ENCODE measurements at places on chromosomes 7 and 10.
A peak's percentile ranks its signal among the peaks of the same experiment; 100 is the strongest.

DNA sequence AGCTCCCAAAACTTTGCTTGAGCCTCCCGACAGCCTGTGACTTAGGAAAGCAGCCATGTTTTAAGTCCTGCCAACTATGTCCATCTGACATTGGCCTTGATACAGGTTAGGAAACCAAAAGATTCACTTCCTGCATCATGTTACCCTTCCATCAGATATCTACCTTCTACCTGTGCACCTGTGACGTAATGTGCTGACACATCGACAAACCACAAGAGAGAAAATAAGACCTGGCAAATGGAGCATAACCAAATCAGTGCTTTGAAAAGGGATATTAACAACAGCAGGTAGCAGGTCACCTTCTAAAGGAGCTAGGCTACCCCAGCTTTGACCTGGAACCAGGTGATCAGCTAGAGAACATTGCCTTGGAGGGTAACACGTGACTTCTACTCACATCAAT lies 14.8 kb upstream of the PRR15 start:
- DNase-seq = no peak

GRCh38 chr7:114539575-114539974 lies 125.0 kb downstream of the FOXP2 start:
- peak; percentile 4 for DNase-seq

GRCh38 chr7:118615-119391 lies 73.6 kb upstream of the FAM20C start:
- no peak for DNase-seq

GRCh38 chr7:72335561-72336381 lies 76.4 kb downstream of the CALN1 start:
- DNase-seq = no peak

DNA sequence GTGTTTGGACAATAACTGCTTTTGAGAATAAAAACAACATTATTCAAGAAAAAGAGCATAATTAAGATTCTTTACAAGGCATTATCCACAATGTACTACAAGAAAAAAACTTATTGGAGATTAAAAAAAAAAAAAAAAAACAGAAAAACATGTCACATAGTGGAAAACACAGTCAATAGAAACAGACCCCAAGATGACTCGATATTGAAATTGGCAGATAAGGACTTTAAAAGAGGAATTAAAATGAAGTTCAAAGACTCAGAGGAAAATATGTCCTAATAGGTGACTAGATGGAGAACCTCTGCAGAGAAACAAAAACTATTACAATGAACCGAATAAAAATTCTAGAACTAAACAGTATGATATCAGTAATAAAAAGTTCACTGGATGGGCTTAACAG lies 248.9 kb downstream of the CALN1 start:
- DNase-seq = no peak

DNA sequence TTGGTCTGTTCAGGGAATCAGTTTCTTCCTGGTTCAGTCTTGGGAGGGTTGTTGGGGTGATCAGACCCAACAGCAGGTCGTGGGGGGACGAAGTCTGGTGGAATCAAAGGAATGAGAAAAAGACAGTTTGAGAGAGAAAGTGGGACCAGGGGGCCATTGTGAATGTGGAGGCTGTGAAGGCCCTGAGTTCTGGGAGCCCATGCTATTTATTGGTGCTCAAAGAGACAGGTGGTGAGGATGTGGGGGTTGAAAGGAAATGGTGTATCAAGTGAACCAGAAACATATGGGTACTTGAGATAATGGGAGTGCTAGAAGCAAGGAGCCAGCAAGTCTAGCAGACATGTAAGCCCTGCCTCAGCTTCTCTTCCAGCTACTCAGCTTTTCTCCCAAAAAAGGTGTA lies 84.1 kb downstream of the CCSER2 start:
- DNase-seq = no peak

DNA sequence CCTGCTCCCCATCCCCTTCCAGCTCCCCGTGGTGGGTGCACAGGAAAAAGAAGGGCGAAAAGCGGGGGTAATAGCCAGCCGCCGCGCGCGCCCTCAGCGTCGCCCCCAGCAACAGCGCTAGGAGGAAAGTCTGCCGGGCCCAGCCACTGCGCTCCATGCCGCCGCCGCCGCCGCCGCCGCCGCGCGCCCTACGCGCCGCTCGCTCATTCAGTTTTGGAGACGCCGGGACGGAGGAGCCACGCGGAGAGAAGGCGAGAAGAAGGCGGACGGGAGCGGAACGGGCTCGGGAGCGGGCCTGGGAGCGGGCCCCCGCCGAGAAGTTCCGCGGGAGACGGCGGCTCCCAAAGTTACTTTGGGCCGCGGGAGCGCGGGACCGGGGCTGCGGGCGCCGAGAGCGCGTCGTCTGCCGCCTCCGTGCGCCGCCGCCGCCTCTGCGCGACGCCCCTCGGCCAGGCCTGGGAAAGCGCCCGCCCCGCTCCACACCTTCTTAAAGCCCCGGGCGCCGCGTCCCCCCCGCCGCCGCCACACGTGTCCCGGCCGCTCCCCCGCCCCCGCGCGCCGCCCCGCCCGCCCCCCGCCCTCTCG lies at the start of gene RELN:
Gene RELN, minus strand, starts transcription at position 459 of the 585 bp plus-strand sequence. Its CDS starts 302 bp downstream, at position 157.
- DNase-seq = no peak

DNA sequence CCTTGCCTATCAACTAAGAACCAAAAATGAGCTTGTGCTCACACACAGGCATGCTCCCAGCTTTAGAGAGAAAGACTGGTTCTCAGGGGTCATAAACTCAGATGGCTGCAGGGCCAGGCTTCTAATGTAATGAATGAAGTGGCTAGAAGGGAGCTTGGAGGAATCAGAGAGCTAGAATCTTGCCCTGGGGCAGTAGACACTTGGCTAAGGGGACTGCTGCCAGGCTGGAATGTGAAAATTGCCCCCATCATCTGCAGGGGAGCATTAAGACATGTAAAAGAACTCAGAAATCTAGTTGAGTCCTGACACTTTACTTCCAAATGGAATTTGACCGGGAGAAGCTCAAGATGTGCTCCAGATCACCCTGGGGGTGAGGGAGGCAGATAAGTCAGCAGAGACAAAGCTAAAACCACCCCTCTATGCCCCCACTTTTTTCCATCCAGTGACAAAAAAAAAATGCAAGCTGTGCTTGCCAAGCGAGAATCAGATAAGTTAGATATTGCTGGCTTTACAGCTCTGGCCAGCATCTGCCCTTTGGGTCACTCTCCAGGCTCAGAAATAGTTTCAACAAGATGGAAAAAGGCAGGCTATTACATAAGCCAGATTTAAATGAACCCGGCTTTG lies 2.3 kb upstream of the SLC16A9 start:
- no peak for DNase-seq

DNA sequence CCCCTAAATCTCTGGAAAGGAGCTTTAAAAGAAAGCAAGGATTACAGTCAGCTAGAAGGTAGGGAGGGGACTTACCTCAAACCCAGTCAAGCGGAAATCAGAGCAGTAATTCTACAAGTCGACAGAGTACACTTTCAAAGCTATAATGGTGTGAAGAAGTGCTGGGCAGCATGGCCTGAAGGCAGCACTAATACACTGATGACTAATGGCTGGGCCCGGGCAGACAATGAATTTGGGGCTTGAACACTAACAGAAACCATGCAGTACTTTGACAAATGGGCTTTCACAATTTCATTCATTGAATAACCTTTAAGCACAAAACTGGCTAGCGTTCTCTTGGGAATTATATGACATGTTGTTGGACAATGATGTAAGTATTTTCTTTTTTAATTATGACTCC lies 4.7 kb downstream of the GLI3 start:
- no peak for DNase-seq

DNA sequence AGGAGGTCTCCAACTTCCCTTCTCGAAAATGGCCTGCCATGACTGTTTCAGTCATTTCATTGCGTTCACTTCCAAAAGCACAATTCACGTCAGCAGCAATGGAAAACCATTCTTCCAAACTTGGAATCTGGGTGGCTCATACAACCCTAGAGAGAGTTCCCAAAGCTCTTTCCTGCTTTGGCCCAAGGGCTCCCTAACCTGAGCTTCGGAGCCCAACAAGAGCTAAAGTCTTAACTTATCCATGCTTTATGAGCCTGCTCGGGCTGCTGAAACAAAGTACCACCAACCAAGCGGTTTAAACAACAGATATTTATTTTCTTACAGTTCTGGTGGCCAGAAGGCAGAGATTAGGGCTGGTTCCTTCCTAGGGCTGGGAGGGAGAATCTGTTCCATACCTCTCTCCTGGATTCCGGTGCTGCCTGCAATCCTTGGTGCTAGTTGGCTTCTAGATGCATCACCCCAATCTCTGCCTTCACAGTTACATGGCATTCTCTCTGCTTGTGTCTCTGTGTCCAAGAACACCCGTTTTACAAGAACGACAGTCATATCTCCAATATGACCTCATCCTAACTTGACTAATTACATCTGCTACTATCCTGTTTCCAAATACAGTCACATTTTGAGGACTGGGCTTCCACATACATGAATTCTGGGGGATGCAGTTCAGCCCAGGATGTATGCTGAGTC lies 33.5 kb downstream of the CAMK2B start:
- no peak for DNase-seq

DNA sequence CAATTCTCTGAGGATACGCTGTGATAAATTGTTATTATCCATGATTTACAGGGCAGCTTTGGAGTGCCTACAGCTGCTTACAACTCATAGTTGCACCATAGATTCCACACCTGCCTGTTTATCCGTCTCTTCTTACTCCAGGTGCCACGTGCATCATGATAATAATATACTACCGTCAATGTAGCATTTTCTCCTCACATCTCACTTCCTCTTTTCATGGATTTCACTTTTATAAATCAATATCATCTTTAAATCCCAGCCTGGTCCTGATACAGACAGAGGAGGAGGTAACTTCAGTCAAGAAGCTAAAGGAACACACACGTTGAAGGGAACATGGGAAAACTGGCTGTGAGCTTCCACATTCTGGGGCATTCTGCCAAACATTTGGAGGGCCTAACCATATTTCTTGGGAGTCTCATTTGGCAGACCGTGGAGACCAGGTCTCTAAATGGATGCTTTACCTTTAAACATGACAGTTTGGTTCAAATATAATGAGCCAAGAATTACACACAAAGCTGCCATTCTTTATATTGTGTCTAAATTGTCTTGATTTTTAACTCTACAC lies 2.4 kb downstream of the CH25H start:
- no peak for DNase-seq

DNA sequence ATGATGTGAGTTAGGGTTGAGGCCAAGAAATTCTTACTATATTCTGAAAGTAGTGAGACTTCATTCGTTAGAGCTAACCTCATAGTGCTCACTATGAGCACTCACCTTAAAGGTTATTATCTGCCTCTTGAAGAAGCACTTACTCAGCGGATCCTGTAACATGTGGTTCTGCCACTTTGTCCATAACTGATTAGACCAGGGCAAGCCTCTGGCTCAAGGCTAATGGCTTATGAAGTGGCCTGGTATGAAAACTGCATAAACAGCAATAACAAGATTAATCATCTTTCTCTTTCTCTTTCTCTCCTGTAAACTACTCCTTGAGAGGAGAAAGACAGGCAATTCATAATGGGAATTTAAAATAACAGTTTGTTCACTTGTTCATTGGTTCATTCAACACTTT lies 82.8 kb downstream of the MAPK8 start:
- DNase-seq = no peak

- DNase-seq = no peak
Measured at GRCh38 chr10:13701157-13701919, 114.6 kb downstream of the PRPF18 start.

DNA sequence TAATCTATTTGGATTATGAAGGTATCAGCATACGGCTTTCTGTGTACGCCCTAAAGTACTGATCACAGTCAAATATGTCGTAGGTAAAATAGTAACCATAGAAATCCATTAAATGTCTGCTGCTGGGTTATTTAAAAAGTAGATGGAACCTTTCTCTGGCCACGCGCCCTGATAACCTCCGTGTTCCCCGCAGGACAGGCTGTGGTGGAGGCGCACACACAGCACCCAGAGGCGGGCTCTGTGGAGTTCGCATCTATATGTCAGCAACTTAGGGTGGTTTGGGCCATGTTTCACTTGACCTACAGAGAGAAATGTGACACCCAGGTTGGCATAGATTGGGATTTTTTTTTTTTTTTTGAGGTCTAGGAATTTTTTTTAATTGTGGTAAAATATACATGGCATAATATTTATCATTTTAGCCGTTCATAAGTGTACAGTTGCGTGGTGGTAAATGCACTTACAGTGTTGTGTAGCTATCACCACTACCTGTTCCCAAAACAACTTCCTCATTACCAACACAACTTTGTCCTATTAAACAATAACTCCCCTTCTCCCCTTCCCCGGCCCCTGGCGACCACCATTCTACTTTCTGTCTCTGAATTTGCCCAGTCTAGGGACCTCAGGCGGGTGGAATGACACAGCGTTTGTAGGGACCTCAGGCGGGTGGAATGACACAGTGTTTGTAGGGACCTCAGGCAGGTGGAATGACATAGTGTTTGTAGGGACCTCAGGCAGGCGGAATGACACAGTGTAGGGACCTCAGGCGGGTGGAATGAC lies 15.4 kb downstream of the PPP2R2D start:
- DNase-seq = no peak

- DNase-seq = no peak
Measured at GRCh38 chr7:138941545-138941944, 39.6 kb downstream of the KIAA1549 start.

GRCh38 chr7:6640246-6640721 lies 3.2 kb downstream of the ZNF316 start:
- DNase-seq = no peak

- no peak for DNase-seq
Measured at GRCh38 chr7:122535086-122535485, 163.8 kb downstream of the RNF133 start.

DNA sequence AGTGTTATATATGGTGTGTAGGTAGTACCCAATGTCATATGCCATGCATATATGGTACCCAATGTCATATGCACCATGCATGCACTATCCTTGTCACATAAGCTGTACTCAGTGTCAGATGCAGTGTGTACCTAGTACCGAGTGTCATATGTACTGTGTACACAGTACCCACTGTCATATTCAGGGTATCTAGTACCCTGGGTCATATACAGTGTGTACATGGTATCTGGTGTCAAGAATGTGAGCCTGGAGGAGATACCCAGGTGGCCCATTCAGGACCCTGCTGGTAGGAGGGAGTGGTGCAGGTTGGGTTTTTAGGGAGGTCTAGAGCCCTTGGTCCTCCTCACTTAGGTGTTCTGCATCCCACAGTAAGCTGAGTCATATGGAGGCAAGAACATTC lies 1.8 kb downstream of the ZMYND11 start:
- no peak for DNase-seq

- no peak for DNase-seq
Measured at GRCh38 chr10:101319241-101319915, 34.6 kb upstream of the BTRC start.

- DNase-seq = no peak
Measured at GRCh38 chr10:49761201-49761788, 828 bp downstream of the OGDHL start.

GRCh38 chr10:87547734-87548311 lies 43.1 kb downstream of the MINPP1 start:
- DNase-seq = no peak

GRCh38 chr10:36224431-36224985 lies 582.4 kb upstream of the FZD8 start:
- no peak for DNase-seq
